ENCODE measurements at places on chromosomes 12 and 14.
A peak's percentile ranks its signal among the peaks of the same experiment; 100 is the strongest.

DNA sequence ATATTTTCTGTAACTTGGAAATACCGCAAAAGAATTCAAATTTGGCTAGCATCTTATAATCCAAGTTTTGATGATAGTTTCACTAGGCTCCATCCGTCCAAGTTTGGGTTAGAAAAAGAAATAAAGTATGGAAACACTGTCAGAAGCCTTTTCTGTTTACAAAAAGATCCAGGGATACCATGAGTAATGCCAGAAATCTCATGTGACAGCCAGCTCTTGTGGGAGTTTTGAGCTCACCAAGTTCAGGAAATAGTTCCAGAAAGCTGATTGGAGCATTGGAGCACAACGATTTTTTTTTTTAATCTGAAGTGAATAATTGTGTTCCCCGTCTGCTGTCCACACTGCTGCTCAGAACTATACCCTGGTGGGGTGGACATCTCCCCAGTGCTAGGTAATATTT, 229.7 kb upstream of the NPAS3 start:
- no peaks in the 10 kb centered on the region for H3K27me3 ChIP-seq
- H3K36me3 ChIP-seq = no peaks in the 10 kb centered on the region
- peaks cover 42% of the 10 kb centered on the region for H3K4me1 ChIP-seq

- H3K27me3 ChIP-seq = no peaks in the 10 kb centered on the region
- H3K4me3 ChIP-seq = no peak overlapping the region
- H3K27ac ChIP-seq = no peak overlapping the region
- no peaks in the 10 kb centered on the region for H3K36me3 ChIP-seq
These were observed 68.3 kb downstream of the DYRK2 start for GRCh38 chr12:67716817-67717216.

- DNase-seq = no peak
- H3K27ac ChIP-seq = no peak overlapping the region
- no peaks in the 10 kb centered on the region for H3K36me3 ChIP-seq
- H3K4me1 ChIP-seq = no peaks in the 10 kb centered on the region
These were observed 5.9 kb upstream of the TEX22 start for GRCh38 chr14:105392131-105393090.

GRCh38 chr12:19847294-19848059, 408.2 kb downstream of the AEBP2 start:
- DNase-seq = no peak
- H3K27ac ChIP-seq = no peak overlapping the region
- no peak overlapping the region for H3K4me3 ChIP-seq
- peaks cover 15% of the 10 kb centered on the region for H3K27me3 ChIP-seq
- no peaks in the 10 kb centered on the region for H3K4me1 ChIP-seq
- H3K36me3 ChIP-seq = no peaks in the 10 kb centered on the region

GRCh38 chr14:51704545-51704944, 52.8 kb downstream of the FRMD6 start:
- H3K4me3 ChIP-seq = no peak overlapping the region
- no peak overlapping the region for H3K27ac ChIP-seq
- H3K27me3 ChIP-seq = no peaks in the 10 kb centered on the region
- peaks cover 7% of the 10 kb centered on the region for H3K36me3 ChIP-seq
- DNase-seq = no peak

- peaks cover 18% of the 10 kb centered on the region for H3K4me1 ChIP-seq
- no peak for DNase-seq
- H3K27me3 ChIP-seq = no peaks in the 10 kb centered on the region
- H3K4me3 ChIP-seq = no peak overlapping the region
- H3K27ac ChIP-seq = no peak overlapping the region
These were observed 1.8 kb downstream of the DTX3 start for GRCh38 chr12:57606399-57606798.

DNA sequence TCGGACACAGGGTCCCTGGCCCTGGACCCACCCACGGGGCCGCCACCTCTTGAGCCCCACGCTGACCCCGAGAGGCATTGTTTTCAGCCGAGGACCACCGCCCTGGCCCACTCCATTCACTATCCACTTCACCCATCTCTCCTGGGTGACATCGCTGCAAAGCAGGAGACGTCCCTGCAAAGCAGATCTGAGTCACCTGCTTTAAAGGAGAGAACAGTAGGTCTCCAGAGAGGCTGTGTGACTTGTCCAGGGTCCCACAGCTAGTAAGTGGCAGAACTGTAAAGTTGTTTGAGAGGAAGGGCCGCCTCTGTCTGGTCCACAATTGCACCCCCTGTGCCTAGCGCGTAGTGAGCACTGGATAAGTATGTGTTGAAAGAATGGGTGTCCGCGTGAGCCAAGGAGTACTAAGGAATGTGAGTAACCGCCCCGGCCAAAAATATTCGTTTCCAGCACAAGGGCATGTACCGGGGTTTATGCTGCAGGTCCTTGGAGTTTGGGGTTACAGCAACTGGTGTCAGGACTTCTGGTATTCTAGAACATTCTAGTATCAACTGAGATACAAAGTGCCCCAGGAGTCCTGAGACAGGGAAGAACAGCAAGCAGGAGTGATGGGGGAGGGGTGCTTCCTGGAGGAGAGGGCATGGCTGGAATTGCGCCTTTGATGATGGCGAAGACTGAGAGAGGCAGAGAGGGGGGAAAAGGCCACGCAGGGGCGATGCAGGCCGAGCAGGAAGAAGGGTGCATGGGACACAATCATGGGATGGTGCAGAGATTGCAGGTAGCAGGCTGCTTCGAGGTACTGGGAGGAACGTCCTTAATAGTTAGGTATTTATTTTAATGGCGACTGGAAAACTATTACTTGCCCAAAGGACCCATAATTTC, 91.1 kb downstream of the SCARB1 start:
- DNase-seq = no peak
- no peak overlapping the region for H3K4me3 ChIP-seq
- peaks cover 3% of the 10 kb centered on the region for H3K36me3 ChIP-seq
- no peak overlapping the region for H3K27ac ChIP-seq
- peaks cover 18% of the 10 kb centered on the region for H3K4me1 ChIP-seq

DNA sequence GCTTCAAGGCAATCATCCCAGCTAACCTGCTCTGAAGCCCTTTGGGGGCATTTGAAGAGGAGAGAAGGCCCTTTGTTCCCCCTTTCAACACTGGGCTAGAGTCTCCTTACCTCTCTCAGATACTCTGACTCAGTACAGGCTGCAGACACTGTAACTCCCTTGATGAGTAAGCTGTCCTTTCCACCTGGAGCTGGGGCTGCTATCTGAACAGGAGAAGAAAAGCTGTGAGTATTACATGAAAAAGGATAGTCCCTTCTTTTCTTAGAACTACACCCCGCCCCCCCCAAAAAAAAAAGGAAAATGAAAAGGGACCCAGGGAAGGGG, 186.6 kb upstream of the PLEKHG7 start:
- no peaks in the 10 kb centered on the region for H3K27me3 ChIP-seq
- H3K27ac ChIP-seq = no peak overlapping the region
- H3K4me1 ChIP-seq = no peaks in the 10 kb centered on the region
- no peak overlapping the region for H3K4me3 ChIP-seq
- DNase-seq = no peak
- H3K36me3 ChIP-seq = no peaks in the 10 kb centered on the region

DNA sequence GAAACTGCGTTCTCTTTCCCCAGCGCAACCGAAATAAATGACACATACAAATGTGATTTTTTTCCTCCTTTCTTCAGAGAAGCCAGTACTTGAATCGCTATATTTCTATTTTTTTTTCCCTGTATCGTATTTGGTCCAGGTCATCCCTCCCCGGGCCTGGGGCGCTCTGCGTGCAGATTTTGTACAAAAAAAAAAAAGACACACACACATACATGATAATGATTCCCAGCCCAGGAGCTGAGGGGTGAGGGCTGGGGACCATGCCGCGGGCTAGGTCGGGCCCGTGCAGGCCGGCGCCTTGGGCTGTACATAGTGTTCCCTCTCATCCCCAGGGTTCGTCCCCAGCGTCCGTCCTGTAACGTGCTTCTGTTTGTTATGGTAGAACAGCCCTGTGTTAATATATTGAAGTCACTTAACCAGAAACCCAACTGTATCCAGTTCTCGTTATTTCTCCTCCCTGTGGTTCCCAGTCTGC, 3.0 kb downstream of the HOXC9 start:
- DNase-seq = no peak
- peak overlapping the region; percentile 17 for H3K27ac ChIP-seq
- H3K36me3 ChIP-seq = peaks cover 9% of the 10 kb centered on the region
- no peaks in the 10 kb centered on the region for H3K27me3 ChIP-seq

DNA sequence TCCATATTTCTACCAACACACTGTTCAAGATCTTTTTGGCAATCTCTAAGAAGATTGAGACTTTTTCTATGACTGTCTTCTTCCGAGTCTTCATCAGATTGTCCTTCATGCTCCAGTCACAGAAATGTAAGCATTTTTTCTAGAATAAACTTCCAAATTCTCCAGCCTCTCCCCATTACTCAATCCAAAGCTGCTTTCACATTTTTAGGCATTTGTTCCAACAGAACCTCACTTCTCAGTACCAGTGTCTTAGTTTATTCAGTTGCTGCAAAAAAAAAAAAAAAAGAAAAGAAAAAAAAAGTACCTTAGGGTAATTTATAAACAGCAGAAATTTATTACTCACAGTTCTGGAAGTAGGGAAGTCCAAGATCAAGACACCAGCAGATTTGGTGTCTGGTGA, 290.8 kb upstream of the NOVA1 start:
- H3K4me1 ChIP-seq = no peaks in the 10 kb centered on the region
- H3K27ac ChIP-seq = no peak overlapping the region
- no peak overlapping the region for H3K4me3 ChIP-seq

GRCh38 chr14:88005050-88005481, at the start of gene GPR65:
GPR65 (plus strand) TSS chr14:88005135; CDS start chr14:88010848, 5,713 bp downstream.
- DNase-seq = no peak
- no peaks in the 10 kb centered on the region for H3K27me3 ChIP-seq
- no peaks in the 10 kb centered on the region for H3K36me3 ChIP-seq
- H3K4me1 ChIP-seq = no peaks in the 10 kb centered on the region
- H3K4me3 ChIP-seq = no peak within 1 kb of the TSS

GRCh38 chr14:58066115-58066514, 85.9 kb downstream of the ARMH4 start:
- no peak overlapping the region for H3K27ac ChIP-seq
- no peak for DNase-seq
- H3K4me1 ChIP-seq = peaks cover 11% of the 10 kb centered on the region
- no peaks in the 10 kb centered on the region for H3K36me3 ChIP-seq
- H3K4me3 ChIP-seq = no peak overlapping the region

DNA sequence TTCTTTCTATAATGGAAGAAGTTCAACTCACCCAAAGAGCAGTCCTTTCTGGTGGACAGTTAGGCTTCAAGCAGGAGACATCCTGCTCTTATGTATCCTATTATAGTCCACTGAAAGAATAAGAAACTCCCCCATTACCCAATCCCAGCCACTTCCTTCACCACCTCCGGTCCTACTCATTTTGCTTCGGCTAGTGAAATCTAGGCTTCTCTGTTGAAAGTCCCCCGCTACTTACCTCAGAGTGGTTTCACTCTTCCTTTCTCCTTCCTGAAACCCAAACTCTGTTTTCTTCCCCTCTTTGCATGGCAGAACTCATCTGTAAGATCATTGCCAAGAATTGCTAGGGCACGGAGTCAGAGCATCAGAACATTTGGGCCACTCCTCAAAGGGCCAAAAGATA, at the start of gene GPR84:
TSS of gene GPR84 (minus strand) at position 74 of the 400 bp plus-strand sequence. CDS start 635 bp downstream, outside the sequence.
- no peak for DNase-seq
- H3K4me1 ChIP-seq = peaks cover 31% of the 10 kb centered on the region
- H3K27me3 ChIP-seq = no peaks in the 10 kb centered on the region

DNA sequence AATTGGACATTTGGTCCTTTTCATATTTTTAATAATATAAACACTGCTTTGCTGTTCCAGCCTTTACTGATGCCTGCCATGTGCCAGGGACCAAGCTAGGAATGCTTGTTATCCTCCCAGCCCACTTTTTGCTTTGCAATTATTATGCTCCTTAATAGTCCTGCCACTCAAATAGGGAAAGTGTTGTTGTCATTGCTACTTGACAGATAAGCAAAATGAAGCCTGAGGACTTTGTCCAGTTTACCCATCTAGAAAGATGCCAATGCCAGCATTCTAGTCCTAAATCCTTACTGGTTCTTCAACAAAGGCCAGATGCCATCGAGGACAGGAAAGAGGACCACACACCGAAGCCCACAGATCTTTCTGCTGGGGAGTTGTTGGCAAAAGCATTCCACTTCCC, 246.5 kb downstream of the EMP1 start:
- no peaks in the 10 kb centered on the region for H3K27me3 ChIP-seq
- no peaks in the 10 kb centered on the region for H3K36me3 ChIP-seq
- H3K27ac ChIP-seq = no peak overlapping the region

- no peaks in the 10 kb centered on the region for H3K36me3 ChIP-seq
- H3K27me3 ChIP-seq = peaks cover 21% of the 10 kb centered on the region
- H3K27ac ChIP-seq = no peak overlapping the region
These were observed 5.3 kb downstream of the SSTR1 start for GRCh38 chr14:38213001-38213400.

- peak; percentile 8 for DNase-seq
- H3K36me3 ChIP-seq = peaks cover 6% of the 10 kb centered on the region
- peak overlapping the region; percentile 63 for H3K27ac ChIP-seq
- no peaks in the 10 kb centered on the region for H3K27me3 ChIP-seq
These were observed 494 bp downstream of the TMTC3 start for GRCh38 chr12:88142610-88142991.

DNA sequence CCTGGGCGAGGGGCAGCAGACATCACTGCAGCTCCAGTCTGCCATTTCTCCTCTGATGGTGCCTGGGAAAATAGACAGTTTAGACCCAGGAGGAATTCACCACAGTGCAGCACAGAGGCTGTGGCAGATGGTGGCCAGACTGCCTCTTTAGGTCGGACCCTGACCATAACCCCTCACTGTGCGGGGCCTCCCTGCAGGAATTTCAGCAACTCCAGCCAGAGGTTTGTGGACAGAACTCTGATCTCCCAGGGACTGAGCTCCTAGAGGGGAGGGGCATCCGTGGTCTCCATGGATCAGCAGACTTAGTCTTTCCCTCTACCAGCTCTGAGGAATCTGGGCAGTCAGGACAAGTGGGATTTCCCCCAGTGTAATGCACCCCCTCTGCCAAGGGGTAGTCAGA, 106.5 kb downstream of the ZC3H14 start:
- H3K36me3 ChIP-seq = no peaks in the 10 kb centered on the region
- no peak for DNase-seq
- no peak overlapping the region for H3K27ac ChIP-seq
- H3K27me3 ChIP-seq = no peaks in the 10 kb centered on the region
- no peak overlapping the region for H3K4me3 ChIP-seq
- H3K4me1 ChIP-seq = no peaks in the 10 kb centered on the region

DNA sequence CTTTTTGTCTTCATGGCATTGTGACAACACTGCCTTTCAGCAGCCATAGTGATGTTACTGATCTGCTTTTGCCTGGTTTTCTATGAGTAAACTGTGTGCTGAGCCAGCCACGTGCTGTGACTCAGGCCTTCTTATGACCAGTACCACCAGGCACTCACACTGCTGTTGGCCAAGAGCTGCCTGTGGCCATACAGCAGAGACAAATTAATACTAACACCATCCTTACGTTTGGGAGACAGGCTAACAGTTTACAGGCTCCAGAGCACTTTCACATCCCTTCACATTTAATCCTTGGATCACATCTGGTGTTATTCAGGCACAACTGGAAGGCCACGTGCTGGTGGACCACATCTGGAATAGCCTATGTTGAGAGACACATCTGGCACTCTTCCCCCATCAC, 377.9 kb downstream of the CCDC91 start:
- DNase-seq = no peak
- no peak overlapping the region for H3K27ac ChIP-seq
- peaks cover 5% of the 10 kb centered on the region for H3K4me1 ChIP-seq
- no peaks in the 10 kb centered on the region for H3K36me3 ChIP-seq

Data from A673 (cell line).